NCI-H460 (cell line): ENCODE measurements at places on chromosomes 4 and X. TPM values are rescaled to one million over a fixed set of nuclear protein-coding genes. Genes with fewer than 3 reads are reported as not detected.

The TBX22 gene
- not detected in 2 replicates for total RNA-seq

The NRK gene
- total RNA-seq = not detected in 2 replicates

The MXD4 gene
- total RNA-seq = 8.6 and 12.8 TPM in 2 replicates

The IL1RAPL1 gene
- total RNA-seq = not detected in 2 replicates

The IL2 gene
- total RNA-seq = not detected in 2 replicates

The ARMCX1 gene
- total RNA-seq = 0.05 TPM in 1 of 2 replicates, not detected in the other

The MAGEA9B gene
- total RNA-seq = 0.12 TPM in 1 of 2 replicates, not detected in the other
